A549 treated with GW870086 at 1 μM for 4 hours (cell line): ENCODE measurements at places on chromosomes 2 and 18. TPM values are rescaled to one million over a fixed set of nuclear protein-coding genes. Genes with fewer than 3 reads are reported as not detected.

ITGB6 gene
- 0.59 to 0.91 TPM (median 0.78 TPM) in 5 replicates for total RNA-seq

TRABD2A gene
- 8.4 to 13.6 TPM (median 13.4 TPM) in 5 replicates for total RNA-seq

SKA1 gene
- 11.6 to 13.3 TPM (median 12.0 TPM) in 5 replicates for total RNA-seq

DQX1 gene
- total RNA-seq, result 0.05 to 0.42 TPM (median 0.08 TPM) in 4 of 5 replicates, not detected in the other

ITGA6 gene
- 40.7 to 58.2 TPM (median 51.8 TPM) in 5 replicates for total RNA-seq

NT5C1B gene
- not detected in 5 replicates for total RNA-seq

NEU4 gene
- total RNA-seq, result 0.08 to 0.48 TPM (median 0.19 TPM) in 5 replicates

HMSD gene
- 0.71 TPM in 1 of 5 replicates, not detected in the others for total RNA-seq

DCDC2C gene
- 0.19 to 0.68 TPM (median 0.30 TPM) in 3 of 5 replicates, not detected in the others for total RNA-seq

LAPTM4A gene
- 237 to 325 TPM (median 281 TPM) in 5 replicates for total RNA-seq

COLEC11 gene
- 0.53 to 0.82 TPM (median 0.63 TPM) in 5 replicates for total RNA-seq

ITPRIPL1 gene
- not detected in 5 replicates for total RNA-seq

MC2R gene
- not detected in 5 replicates for total RNA-seq

SGPP2 gene
- 0.32 to 0.60 TPM (median 0.45 TPM) in 5 replicates for total RNA-seq

KIAA2012 gene
- not detected in 5 replicates for total RNA-seq

CCDC150 gene
- total RNA-seq, result 4.8 to 5.5 TPM (median 5.0 TPM) in 5 replicates
